ENCODE measurements at places on chromosomes 6 and 20.

DNA sequence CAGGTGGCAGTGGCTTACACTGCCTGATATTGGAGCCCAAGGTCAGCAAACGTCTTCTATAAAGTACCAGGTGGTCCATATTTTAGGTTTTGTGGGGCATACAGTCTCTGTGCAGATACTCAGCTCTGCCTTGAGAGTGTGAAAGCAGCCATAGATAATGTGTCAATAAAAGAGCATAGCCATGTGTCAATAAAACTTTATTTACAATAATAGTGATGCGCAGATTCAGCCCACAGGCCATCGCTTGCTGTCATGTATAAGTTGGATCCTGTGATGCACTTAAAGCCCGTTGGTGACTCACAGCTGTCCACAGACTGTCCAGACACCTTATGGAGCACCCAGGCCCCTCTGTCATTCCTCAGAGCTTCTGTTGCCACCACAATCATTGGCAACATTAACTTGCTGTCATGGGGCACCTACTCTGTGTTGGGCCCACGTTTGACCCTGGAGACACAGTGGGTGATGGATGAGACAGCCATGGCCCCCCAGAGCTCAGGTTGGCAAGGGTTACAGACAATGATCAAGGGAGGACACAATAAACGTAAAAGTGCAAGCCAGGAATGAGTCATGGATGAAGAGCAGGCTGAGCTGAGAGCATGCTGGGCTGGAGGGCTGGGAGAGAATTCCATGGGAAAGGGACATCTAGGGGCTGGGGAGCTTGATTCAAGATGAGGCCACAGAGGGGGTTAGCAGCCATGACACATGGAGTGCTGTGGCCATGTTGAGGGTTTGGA is 173.6 kb downstream of the TAF4 start:
- DNase-seq, result no peak

- no peak for DNase-seq
These were observed 62.0 kb downstream of the PPP1R14C start for GRCh38 chr6:150204705-150205472.

DNA sequence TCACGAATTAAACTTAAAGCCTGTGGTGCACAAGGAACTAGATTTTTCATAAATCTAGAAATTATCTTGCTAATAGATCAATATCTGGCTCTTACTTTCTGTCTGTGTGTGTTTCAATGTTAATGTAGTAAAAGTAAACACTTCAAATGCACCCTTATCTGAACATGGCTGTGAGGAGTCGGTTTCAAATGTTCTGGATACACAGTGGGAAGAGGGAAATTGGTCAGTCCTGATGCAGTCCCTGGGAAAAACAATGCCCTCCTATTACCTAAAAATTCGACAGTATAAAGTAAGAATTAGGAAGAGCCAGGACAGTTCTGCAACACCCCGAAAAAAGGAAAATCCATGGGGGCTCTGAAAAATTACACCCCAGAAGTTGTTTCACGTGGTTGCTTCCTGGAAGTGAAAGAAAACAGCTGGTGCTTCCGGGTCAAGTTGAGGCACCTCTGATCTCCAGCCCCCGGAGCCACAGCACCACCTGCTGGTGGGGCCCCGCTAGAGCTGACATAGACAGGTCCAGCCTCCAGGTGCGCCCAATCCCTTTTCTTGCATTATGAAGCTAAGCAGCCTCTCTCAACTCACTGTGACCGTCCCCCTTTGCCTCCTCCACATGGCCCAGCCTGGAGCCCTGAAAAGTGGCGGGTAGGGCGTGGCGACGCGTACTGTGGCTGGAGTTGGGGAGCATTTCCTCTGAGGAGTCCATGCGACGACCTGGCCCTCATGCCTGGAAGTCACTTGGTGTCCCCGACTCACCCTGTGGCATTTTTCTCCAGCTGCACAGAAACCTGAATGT is 8.3 kb downstream of the SEMG2 start:
- no peak for DNase-seq

GRCh38 chr20:44030394-44030793 is 115.7 kb downstream of the TOX2 start:
- no peak for DNase-seq

DNA sequence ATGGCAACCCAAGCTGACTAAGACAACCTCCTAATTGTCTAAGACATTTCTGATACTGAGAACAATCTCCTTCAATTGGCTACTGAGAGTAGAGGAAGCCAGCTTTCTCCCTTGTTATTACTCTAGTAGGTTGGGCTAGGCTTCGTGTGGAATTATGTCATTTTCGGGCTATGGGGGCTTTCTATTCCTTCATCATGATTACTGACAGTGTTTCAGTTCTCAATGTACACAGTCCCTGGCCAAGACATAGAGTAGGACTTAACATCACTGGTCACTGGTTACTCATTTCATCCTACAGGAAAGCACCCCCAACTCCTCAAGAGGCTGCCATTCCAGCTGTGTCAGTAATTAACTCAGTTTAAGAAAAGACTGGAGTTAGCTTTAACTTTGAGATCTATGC is 100.0 kb downstream of the KIF6 start:
- no peak for DNase-seq

GRCh38 chr20:54665812-54666211 is 190.4 kb downstream of the DOK5 start:
- no peak for DNase-seq

DNA sequence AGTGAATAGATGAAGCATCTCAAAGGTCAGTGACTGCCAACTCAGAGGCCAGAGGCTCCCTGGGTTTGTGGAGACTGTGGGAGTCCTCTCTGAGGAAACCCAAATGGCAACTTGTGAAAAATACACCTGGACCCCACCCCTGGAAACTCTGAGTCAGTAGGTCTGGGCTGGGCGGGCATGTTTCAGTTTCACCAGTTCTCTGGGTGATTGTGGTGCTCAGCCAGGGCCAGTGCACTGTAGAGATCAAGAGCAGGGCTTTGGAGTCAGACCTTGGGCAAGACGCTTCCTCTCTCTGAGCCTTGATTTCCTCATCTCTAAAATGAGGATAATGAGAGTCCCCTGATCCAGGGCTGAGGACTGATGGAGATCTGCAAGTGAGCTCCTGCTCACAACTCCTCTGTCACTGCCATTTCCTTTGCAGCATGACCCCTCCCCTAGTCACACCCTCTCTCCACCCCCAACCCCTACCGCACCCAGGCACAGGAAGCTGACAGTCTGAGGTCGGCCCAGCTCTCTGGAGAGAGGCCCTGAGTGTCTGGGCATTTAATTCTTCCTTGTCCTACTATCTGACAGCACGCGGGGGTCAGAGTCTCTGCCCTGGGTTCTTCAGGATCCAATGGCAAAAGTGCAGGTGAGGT is 5.1 kb downstream of the DEF6 start:
- peak; percentile 78 for DNase-seq

All from activated CD8-positive, alpha-beta memory T cell treated with anti-CD3 and anti-CD28 coated beads for 1 hour (primary cell).